ENCODE measurements at places on chromosomes 7 and 10.

- DNase-seq = no peak
Observed at GRCh38 chr7:105839266-105839665, 37.1 kb downstream of the ATXN7L1 start.

- DNase-seq = no peak
Observed at GRCh38 chr10:130463876-130464364, 327.7 kb downstream of the GLRX3 start.

- no peak for DNase-seq
Observed at GRCh38 chr7:70097645-70098044, 499.4 kb downstream of the AUTS2 start.

DNA sequence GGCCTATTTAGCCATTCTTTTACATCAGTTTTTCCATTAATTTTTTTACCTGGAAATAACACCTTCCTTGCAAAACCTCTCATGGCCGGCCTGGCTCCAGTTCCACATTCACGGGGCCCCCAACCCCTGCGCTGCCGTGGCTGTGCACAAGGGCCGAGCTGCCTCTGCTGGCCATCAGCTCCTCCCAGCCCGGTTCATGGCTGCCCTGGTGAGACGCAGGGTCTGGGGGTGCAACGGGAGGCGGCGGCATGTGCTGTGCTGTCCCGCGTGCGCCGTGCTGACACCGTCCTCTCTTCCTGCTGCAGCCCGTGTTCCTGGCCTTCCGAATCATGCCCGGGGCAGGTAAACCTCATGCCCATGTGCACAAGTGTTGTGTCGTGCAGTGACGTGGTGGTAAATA lies 4.4 kb downstream of the NKX6-2 start:
- no peak for DNase-seq

- no peak for DNase-seq
Observed at GRCh38 chr7:70569335-70569819, 562.6 kb upstream of the GALNT17 start.

DNA sequence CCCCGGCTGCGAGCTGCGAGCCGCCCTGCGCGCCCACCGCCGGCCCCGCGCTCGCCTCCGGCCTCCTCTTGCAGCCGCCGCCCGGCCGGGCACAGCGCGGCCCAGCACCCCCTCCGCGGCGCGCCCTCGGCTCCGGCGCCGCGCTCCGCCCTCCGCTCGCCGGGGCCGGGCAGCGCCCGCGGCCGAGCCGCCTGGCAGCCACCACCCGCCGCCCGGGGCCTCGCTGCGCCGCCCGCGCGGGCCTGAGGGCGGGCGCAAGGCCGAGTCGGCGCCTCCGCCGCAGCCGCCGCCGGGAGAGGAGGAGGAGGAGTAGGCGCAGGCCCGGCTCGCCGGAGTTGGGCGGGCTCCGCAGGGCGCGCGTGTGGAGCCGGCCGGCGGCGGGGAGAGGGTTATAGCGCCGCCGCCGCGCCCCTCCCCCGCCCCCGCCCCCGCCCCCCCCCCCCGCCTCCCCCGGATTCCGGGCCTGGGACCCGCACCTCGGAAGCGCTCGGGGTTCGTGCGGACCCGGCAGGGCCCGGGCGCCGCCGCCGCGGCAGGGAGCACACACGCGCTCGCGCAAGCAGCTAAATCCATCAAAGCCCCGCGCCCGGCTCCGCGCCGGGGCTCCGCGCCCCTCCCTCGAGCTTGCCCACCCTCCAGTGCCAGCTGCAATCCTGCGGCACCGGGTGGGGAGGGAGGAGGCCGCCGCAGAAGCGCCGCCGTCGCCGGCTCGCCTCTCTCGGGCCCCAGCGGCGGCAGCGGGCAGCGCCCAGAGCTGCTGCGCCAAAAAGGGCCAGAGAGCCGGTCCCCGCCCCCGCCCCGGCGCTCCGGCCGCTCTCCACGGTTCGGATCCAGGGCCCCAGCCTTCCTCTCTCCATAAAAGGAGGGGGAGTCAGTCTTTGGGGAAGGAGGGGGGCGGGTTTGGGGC lies at the start of gene PDGFA:
Gene PDGFA, minus strand, starts transcription at position 363 of the 907 bp plus-strand sequence. CDS start 845 bp downstream, outside the sequence.
- DNase-seq = peak; percentile 49

DNA sequence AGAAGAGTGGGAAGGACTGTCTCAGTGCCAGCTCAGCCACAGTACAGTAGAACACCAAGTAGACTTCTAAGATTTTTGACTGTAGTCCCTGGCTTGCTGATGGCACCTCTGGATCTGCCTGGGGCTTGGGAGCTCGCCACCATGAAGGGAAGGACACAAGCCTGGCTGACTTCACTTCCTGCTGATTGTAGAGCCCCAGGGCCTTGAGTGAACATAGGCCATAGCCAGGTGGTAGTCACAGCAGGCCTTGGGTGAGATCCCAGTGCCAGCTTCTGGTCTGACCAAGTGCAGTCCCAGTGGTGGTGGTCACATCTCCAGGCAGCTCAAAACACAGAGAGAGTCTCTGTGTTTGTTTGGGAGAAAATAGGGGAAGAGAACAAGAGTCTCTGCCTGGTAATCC lies 57.6 kb upstream of the HBP1 start:
- DNase-seq = no peak

GRCh38 chr7:98284335-98285036 lies 3.0 kb downstream of the BRI3 start:
- DNase-seq = no peak

DNA sequence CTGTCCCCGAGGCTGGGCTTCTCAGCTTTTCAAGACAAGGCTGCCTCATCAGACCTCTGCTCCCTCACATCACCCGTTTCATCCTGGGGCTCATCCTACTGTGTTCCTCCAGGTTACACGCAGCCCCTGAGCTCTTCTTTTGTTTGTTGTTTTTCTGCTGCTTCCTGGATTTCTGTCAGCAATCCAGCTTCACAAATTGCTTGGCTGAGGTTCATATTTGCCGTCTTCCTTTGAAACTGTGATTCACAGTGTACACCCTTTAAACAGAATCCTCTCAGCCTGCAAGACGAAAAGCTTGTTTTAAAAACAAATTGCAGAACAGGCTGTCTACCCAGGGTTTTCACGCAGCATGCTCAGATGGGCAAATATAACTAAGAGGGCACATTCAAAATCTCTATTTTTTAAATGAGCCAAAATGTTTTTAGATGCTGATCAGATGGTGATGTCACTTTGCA lies 39.1 kb upstream of the PARD3 start:
- no peak for DNase-seq

GRCh38 chr10:100506596-100507356 lies 12.9 kb downstream of the SEC31B start:
- no peak for DNase-seq

GRCh38 chr7:150431839-150432658 lies 18.4 kb upstream of the GIMAP8 start:
- DNase-seq = no peak

DNA sequence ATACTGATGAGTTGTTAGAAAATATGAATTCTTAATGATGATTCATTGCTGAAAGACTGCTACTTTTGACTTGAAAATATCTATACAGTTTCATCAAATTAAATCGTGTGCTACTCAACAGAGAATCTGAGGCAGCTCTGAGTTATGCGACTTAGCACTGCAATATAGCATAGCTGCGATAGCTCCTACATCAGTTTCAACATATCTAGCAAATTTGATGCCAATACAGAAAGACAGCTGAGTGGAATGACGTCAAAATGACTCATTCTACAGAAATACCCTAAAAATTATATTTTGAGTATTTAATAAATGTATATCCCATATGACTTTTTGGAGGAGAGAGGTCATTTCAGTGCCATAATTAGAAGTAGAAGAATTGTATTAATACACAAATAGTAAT lies 1.1 kb upstream of the TARP start:
- no peak for DNase-seq

DNA sequence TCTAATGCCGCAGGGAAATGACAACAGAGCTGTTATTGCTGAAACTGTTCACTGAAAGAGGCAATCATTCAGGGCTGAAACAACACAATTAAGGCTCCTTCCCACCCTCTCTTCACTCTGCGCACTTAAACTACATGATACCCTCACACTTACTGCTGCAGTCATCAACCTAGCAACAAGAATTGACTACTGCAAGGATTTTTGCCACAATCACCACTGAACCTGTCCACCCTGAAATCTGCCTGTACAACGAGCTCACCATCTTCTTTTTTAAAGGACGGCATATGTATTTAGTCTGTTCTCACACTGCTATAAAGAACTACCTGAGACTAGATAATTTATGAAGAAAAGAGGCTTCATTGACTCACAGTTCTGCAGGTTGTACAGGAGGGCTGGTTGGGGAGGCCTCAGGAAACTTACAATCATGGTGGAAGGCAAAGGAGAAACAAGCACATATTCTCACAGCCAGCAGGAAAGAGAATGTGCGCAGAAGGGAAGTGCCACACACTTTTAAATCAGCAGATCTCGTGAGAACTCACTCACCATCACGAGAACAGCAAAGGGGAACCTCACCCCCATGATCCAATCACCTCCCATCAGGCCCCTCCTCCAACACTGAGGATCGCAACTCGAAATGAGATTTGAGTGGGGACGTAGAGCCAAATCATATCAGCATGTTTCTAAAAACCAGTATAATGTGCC lies 131.7 kb downstream of the SORCS1 start:
- DNase-seq = no peak

GRCh38 chr10:132626761-132627665 lies 89.4 kb downstream of the INPP5A start:
- no peak for DNase-seq

- DNase-seq = no peak
Observed at GRCh38 chr7:46153951-46154787, 233.1 kb upstream of the IGFBP3 start.

GRCh38 chr10:126749015-126749655 lies 78.6 kb upstream of the C10orf90 start:
- peak; percentile 50 for DNase-seq

GRCh38 chr10:43424416-43424815 lies 12.5 kb upstream of the ZNF487 start:
- no peak for DNase-seq

DNA sequence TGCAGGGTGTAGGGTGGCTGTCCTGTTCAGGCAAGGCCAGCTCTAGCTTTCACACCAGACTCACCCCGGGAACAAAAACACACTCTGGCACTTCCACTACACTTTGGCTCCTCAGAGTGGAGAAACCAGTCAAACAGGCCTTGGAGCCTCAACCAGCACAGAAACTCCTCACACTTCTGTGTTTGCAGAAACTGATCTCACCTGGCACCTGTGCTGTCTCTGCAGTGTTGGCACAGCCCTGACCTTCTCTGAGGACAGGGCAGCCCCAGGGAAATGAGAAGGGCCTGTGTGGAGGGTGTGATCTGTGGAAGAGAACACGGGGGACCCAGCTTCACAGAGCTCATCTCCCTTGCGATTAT lies 4.1 kb upstream of the CALML5 start:
- no peak for DNase-seq

DNA sequence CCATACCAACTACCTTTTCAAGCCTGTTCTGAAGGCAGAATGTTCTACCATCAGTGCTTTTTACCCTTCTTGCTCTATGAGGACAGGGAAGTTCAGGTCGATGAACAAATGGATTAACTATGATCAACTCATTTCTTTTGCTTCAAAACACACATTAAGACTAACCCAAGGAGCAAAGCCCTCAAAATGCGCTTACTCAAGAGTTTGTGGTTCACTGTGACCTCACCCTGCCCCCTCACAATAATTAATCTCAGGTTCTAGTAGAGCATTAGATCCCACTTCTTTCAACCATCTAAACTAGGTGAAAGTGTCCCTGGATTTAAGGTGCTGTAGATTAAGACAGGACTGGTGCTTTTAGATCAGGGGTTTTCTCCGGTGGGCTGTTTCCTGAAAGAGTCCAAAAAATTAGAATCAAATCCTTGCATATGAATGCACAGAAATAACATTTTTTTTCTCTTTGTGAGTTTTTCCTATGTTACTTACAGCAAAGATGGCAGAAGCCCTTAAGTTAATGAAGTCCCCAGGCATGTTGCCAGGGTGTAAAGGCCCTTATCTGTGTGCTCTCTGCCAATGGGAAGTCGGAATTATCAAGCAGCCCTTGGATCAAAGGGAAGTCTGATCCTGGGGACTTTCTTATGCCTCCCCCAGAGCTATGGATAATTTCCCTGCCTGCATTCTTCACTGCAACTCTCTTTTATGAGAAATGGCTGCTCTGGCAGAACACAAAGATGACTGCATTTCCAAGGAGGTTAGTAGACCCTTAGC lies 205.5 kb upstream of the STK17A start:
- no peak for DNase-seq

DNA sequence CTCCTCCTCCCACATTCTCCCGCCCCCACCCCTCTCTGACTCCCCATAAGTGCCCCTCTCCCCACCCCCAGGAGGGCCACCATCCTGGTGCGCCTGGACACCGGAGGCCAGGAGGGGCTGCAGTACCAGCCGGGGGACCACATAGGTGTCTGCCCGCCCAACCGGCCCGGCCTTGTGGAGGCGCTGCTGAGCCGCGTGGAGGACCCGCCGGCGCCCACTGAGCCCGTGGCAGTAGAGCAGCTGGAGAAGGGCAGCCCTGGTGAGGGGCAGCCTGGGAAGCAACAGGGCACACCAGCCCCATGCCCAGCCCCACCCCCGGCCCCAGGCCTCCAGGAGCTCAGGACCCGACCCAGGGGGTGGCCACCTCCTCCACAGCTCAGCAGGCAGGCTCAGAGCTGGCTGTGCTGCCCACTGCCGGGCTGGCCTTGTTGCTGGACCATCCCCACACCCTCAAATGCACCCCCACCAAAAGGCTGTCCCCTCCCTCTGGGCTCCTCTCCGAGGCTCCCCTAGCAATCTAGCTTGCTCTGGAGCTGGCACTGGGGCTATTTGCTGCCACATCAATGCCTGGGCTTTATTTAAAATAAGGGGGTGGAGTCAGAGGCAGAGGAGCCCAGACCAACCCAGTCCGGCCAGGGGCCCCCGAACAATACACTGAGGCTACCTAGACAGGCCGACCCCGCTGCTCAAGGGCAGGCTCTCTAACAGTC lies 14.8 kb downstream of the ATG9B start:
- no peak for DNase-seq

- DNase-seq = no peak
Observed at GRCh38 chr10:116973946-116974455, 31.0 kb downstream of the SHTN1 start.

DNA sequence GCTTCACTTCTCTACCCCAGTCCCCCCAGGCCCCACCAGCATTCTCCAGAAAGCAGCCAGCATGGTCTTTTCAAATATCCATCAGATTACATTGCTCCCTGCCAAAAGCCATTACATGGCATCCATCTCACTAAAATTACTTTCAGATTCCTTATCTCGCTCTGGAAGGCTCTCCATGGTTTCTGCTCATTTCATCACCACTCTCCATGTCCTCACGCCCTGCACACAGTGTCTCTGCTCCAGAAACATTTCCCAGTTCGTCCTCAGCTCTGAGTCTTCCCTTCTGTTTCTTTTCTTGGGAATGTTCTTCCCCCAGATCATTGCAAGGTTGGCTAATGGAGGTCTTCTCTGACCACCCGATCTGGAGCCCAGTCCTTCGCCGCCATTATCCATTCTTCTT lies 499.1 kb downstream of the KCNMA1 start:
- no peak for DNase-seq

Measured in HAP-1 (cell line).